ENCODE measurements at places on chromosomes 12 and 14.

DNA sequence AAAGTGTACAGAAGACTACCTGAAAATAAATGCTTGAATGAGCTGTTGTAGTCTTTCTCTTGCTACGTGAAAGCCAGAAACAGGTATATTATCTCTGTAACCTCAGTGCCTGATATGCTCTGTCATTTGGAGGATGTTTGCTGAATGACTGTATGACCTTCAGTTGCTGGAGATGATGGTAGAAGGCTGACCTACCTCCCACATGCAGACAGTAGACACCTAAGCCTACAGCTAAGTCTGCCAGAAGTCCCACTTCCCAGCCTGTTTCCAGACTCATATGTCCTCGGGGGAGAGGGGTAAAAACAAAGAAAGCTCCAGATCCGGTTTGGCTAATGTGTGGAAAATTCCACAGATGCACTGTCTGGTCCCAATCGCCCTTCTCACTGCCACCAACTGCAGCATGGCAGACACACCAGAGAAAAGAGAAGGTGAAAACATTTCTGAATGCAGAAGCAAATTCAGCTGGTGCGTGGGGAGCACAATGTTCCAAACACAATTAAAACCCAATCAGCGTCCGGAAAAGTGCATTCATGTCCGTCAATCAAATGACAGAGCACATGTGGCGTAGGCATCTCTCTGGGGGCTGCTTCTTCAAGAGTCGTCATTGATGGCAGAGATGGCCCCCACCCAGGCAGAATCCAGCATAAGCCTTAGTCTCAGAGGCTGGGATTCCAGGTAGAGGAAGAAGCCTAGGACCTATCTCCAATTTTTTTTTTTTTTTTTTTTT, 76.3 kb upstream of the TBX3 start:
- no peak for DNase-seq

DNA sequence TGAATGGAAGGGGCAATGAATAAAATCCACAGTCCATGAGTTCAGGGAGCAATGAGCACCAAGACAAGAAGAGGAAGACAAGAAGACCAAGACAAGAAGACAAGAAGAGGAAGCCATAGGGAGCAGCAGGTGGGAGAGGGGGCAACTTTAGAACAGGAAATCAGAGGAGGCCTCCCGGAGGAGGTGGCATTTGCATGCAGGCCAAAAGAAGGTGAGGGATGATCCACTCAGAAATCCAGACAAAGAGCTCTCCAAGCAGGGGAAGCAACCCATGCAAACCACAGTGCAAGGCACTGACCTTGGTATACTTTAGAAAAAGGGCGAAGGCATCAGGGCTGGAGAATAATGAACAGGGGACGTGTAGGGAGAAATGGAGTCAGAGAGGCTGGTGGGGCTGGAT, 58.6 kb downstream of the SCARB1 start:
- DNase-seq: no peak

DNA sequence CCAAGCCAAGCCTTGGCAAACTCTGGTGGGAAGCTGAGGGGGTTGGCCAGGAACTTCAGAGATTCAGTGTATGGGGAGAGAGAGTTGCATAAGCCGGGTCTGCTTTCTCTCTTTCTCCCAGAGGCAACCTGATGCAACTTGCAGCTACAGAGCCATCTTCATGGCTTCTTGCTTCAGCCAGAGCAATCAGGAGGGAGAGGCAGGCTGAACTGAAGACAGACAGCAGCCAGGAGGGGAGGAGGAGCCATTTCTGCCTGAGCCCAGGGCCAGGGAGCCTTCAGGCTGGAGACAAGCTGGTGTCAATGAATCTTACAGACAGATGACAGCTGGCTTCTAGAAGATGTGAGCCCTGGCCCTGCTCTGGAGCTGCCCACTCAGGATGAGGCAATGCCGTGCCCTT, 18.7 kb downstream of the NPC2 start:
- no peak for DNase-seq

GRCh38 chr12:12689647-12690300, 6.2 kb downstream of the GPR19 start:
- DNase-seq: no peak

DNA sequence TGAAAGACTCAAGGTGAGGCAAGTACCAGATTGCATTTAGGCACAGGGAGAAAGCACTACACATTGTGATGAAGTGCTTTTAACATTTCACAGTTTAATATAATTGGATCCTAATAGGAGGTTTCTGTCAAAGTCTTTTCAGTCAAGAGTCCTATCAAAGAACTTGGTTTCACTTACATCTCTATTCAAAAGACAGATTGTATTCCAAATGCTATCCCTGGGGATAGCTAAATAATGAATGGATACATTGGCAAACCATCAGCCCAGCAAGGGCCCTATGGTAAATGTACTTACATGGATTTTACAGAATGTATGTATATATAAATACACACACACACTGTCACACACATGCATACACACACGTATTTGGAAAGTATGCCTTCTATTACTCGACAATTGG, 655.5 kb upstream of the FLRT2 start:
- DNase-seq: no peak

- no peak for DNase-seq
Measured at GRCh38 chr14:67551940-67552339, 18.9 kb downstream of the PLEKHH1 start.

DNA sequence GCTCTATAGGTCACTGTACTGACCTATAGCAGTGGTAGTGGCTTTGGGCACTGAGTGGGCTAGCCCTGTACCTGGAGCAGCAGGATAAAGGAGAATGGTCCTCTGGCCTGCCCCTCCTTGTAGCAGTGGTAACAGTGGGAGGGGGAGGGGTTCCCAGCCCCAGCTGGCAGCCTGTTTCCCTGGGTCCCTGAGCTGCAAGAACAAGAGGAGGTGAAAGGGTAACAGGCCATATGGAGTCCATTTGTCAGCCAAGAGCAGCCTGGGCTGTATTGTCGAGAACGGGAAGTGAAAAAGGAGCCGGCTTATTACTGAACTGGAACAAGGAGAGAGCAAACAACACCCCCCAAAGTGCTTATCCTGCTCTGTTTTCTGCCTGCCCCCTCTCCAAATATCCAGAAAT, 73.8 kb upstream of the SRSF5 start:
- DNase-seq: no peak

Measured in stimulated activated CD8-positive, alpha-beta memory T cell treated with anti-CD3 and anti-CD28 coated beads, Interleukin-15, amount 100 ng/mL, for 1 hour (primary cell).